ENCODE measurements at places on chromosomes 7 and 10.

- DNase-seq, result no peak
Observed at GRCh38 chr7:74202841-74203556, 6.8 kb upstream of the LAT2 start.

DNA sequence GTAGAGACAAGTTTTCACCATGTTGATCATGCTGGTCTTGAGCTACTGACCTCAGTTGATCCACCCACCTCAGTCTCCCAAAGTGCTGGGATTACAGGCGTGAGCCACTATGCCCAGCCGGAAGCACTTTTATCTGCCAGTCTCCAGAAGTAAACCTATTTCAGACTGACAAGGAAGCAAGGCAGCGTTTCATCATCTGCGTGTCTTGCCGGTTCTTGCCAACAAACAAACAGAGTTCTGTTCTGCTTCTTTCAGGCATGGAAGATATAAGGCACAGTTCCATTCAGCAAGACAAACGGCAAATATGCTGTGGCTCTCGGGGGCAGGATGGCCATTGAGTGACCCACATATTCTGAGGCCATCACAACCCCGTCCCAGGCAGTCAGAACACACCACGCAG is 15.5 kb upstream of the LARP4B start:
- DNase-seq, result no peak

- DNase-seq, result peak; percentile 12
Observed at GRCh38 chr7:101816595-101817470, 593 bp upstream of the CUX1 start.

DNA sequence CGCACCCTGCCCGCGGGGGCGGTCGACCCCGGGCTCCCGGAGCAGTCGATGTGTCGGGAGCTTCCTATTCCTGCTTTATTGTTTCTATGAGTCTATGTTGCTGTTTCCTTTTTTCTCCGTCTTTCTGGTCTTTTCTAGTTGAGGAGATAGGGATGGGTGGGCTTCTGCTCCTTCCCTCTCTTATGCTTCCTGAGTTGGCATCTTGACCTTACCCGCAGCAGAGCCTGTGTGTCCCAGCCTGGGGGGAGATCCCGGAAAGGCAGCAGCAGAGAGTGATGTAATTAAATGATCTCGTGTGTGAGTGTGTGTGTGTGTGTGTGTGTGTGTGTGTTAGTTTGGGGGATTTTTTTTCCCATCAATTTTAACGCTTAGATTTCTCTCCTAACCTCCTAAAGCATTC is 486 bp upstream of the SORCS1 start:
- DNase-seq, result no peak

DNA sequence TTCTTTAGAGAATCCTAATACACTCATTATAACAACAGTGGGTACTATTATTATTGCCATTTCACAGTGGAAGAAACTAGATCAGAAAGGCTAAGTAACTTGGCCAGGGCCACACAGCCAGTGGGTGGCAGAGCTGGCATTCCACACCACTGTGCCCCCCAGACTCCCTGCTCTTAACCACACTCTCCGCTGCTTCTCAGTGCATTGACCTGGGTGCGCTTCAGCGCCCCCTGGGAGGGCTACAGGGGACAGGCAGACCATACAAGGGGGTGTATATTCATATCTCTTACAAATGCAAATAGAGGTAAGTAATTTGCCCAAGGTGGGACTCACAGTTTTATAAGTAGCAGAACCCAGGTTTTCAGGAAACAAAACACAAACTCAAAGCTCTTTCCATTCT is 77.0 kb upstream of the NMT2 start:
- DNase-seq, result no peak

DNA sequence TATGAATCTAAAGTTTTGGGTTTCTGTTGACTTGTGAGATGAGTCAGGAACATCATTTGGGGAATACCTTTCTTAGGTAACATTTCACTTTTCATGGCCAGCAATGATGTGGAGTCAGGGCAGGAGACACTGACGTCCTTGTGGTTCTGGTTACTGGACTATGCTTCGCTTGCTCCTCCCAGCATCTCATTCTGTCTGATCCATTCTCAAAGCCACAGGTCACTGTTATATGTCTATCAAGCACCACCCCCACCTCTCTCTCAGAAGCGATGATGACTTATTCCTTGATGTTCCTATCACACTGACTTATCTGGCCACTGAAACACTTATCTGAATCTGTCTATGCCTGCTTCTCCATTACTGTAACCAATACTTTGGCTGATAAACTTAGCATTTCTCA is 51.6 kb downstream of the TES start:
- DNase-seq, result no peak

DNA sequence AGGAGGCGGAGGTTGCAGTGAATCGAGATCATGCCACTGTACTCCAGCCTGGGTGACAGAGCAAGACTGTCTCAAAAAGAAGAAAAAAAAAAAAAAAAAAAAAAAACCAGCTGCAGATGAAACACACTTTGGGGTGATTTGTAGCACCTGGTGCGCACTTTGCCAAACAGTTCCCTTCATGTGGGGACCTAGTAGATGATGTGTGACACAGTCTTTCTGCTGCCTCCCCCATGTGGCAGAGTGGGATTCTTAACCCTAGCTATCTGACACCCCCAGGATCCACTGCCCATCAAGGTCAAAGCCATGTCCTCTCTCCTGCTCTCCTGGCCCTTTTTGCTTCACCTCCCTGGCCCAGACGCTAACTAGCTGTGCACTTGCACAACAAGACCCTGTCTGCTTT is 52.1 kb upstream of the PDZD8 start:
- DNase-seq, result no peak

GRCh38 chr7:84508606-84509005 is 314.0 kb upstream of the SEMA3A start:
- DNase-seq, result no peak

DNA sequence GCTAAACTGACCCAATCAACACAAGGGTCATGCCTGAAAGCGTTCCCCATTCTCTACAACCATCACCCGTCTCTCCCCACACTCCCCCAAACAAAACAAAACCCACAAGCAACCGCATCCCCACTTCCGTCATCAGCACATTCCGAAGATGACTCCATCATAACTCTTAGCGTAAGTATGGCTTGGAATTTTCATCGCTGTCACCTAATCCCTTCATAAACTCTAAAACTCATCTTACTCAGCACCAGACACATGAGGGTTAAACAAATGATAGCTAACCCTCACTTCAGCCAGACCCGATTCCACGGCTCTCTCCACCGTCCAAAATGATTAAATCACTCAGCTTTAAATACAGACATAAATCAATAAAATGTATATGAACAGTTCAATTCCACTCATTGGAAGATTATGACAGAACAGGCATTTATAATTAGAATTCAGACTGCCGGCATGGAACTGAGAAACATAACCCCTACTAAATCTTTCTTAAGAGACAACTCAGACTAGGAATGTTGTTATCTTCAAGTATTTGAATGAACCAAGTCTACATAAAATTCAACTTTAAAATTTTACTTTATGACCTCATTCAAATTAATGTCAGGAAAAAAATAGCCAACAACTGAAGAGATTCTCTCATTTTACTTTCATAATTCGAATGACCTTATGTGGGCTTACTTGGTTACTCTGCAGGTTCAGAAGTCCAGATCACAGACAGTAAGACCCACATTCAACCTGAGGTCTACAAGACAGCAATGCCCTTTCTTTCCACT is 215.9 kb downstream of the PARD3 start:
- DNase-seq, result no peak

GRCh38 chr7:40965774-40966173 is 737.1 kb downstream of the INHBA start:
- no peak for DNase-seq

- no peak for DNase-seq
Observed at GRCh38 chr10:27366769-27367168, 126.2 kb upstream of the ACBD5 start.

DNA sequence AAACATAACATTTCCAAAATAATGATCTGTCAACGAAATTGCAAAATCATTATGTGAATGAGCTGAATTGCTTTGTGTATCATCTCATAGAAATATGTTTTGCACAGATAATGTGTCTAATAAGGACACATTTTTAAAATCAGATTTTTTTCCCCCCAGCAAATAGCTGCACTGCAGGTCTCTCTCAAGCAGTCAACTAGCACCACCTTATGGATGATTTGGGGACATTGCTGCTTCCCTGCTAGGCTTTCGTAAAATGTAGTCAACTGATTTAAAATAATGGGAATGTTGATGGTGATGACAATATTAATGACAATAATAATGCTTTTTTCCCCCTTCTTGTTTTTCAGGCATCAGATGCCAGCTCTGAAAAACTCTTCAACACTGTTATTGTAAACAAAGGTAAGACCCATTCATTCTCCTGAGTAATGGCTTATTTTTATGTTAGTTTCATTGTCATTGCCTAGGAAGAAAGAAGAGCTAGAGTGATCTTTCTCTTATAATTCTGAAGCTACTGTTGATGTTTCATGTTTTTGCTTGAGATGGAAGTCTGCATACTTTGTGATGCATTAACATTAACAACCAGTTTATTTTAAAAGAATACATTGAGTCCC is 433.6 kb upstream of the GALNT17 start:
- no peak for DNase-seq

- DNase-seq, result no peak
Observed at GRCh38 chr10:30047430-30047829, 12.0 kb downstream of the JCAD start.

DNA sequence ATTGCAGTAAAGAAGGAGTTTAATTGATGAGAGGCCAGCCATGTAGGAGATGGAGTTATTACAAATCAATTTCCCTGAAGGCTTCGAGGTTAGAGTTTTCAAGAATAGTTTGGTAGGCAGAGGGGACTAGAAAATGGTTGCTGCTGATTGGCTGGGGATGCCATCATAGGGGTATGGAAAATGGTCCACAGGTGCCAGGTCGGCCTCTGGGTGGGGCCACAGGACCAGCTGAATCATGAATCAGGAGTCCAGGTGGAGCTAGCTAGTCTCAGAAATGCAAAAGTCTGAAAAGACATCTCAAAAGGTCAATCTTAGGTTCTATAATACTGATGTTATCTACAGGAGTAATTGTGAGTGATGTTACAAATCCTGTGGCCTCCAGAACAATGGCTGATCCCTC is 714.0 kb upstream of the GHITM start:
- DNase-seq, result no peak

DNA sequence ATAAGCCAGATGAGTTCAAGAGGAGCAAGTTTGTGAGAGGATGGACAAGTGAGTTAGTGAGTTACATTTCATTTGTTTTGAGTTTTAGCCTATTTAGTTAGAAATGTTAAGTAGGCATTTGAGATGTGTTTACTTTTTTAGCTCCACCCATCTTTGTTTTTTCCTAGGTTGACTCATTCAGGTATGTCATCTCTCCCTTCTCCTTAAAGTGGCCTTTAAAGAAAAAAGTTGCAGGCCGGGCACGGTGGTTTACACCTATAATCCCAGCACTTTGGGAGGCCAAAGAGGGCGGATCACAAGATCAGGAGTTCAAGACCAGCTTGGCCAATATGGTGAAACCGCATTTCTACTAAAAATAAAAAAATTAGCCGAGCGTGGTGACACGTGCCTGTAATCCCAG is 71.2 kb downstream of the BMPR1A start:
- DNase-seq, result no peak

DNA sequence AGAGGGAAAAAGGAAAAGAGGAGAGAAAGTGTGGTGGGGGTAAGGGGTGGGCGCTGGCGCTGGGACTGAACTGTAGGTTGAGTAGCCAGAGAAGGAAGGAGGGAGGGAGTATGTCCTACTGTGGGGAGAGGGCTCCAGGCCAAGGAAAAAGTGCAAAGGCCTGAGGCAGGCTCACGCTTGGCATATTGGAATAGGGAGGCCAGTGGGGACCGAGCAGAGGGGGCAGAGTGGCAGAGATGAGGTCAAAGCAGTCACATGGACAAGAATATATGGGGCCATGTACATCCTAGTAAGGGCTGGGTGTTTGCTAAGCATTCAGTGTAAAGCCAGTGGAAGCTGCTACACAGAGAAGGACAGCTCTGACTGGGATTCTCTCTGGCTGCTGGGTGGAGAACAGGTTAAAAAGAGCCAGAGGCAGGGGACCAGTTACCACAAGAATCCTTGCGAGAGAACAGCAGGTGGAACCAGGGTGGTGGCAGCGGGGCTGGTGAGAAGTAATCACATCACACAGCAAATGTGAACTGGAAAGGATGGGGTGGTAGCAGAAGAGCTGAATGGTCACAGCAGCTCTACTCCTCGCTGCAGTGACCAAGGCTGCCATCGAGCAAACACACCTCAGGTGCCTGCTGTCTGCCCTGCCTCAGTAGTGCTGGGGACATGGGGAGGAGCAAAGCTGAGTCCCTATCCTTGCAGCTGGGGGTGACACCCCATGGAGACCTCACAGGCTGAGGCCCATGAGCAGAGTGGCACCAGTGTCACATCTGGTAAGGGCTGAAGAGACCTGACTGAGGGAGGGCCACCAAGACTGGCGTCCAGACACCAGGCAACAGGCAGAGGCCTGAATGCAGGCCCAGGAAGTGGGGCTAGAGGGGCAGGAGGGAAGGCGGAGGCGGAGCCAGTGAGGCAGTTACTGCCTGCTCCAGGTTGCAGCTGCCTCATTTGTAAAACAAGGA is 39.5 kb downstream of the FAM53B start:
- DNase-seq, result no peak

- DNase-seq, result no peak
Observed at GRCh38 chr10:12380999-12381398, 31.7 kb downstream of the CAMK1D start.

DNA sequence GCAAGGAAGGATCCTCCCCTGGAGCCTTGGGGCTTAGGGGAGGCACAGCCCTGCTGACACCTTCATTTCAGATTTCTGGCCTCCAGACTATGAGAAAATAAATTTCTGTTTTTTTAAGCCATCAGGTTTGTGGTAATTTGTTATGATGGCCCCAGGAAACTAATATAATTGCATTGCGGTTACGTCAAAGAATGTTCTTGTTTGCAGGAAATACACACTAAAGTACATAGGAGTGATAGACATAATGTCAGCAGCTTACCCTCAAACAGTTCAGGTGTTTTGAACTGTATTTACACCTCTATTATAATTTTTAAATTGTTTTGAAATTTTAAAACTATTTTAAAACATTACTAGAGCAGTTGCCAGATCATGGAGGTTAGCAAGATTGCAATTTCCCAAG is 12.6 kb upstream of the FHIP2A start:
- no peak for DNase-seq

DNA sequence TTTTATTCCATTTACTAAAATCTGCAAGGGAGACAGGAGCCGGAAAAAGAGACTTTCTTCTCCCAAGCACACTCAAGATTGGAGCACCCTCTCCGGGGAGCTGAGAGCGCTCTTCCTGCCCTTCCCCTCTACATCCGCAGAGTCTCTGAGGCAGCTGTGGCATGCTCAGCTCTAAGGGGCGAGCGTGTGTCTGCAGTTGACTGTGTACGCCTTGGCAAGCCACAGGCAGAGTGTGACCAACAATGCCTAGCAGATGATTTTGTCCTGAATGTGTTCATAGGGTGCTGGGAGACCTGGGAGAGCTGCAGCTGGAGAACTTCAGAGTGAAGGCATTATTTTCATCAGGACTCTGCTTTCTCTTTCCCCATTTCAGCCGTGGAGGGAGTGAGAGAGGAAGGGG is 20.7 kb downstream of the MTURN start:
- DNase-seq, result no peak

GRCh38 chr10:69668721-69669120 is 38.7 kb downstream of the FAM241B start:
- no peak for DNase-seq

GRCh38 chr10:103102195-103102594 is 90.9 kb downstream of the NT5C2 start:
- DNase-seq, result no peak

GRCh38 chr10:126696684-126697083 is 26.2 kb upstream of the C10orf90 start:
- DNase-seq, result no peak

Measured in activated T-helper 9 cell treated with anti-CD3 and anti-CD28 coated beads, Interleukin-2, amount 50 U/mL, for 16 hours (primary cell).